Activated naive CD8-positive, alpha-beta T cell treated with anti-CD3 and anti-CD28 coated beads, Interleukin-2, amount 10 ng/mL, durations not matched to agents 7 days and 5 days (primary cell): ENCODE measurements at places on chromosomes 6 and 20. TPM values are rescaled to one million over a fixed set of nuclear protein-coding genes. Genes with fewer than 3 reads are reported as not detected.

DNA sequence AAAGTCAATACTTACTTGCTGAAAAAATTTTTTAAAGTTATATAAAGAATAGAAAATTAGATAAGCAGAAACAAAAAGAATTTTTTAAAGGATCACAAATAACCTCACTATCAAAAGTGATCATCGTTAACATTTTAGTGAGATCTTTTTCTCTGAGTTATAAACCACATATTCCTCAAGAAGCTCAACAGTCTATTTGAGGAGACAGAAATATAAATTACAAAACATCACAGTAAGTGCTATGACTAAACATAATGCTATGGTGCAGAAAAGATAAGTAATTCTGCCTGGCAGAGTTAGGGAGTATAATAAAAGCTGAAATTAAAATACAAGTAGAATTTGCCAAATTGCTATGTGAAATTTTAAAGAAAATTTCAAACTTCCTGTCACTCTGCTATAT is 226.7 kb downstream of the LMBRD1 start:
- peaks cover 3% of the 10 kb centered on the region for H3K27me3 ChIP-seq
- H3K4me3 ChIP-seq: no peak overlapping the region
- H3K27ac ChIP-seq: no peak overlapping the region
- H3K36me3 ChIP-seq: no peaks in the 10 kb centered on the region
- DNase-seq: no peak
- no peaks in the 10 kb centered on the region for H3K4me1 ChIP-seq

DNA sequence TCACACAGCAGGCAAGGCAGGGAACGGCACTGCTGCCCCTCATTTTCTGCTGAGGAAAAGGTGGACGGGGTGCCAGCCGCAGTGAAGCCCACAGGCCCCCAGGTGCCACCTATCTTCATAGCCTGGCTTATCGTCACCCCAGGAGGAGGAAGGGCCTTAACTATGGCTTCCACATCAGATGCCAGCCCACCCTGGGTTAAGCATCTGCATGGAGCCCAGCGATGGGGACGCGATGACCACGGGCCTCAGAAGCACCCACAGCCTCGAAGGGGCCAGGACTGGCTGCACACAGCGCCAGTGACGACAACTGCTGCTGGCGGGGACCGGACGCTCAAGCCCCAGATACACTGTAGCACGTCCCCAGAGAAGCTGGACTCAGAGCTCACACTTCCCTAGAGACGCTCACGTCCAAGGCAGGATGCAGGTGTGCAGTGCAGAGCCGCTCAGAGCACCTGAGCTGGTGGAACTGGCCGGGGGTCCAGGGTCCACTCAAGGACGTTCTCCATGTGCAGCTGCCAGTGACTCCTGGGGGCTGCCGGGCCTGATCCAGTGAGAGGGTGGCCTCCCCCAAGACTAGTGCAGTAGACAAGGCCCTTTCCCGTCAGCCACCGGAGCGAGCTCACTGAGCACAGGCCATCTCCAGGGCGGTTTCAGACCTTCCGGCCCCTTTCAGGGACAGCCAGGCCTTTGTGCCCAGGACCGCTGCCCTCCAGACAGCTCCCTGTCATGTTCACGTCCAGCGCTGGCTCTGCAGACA is 83.0 kb downstream of the YTHDF1 start:
- peak; percentile 20 for DNase-seq
- H3K27ac ChIP-seq: no peak overlapping the region
- H3K27me3 ChIP-seq: peaks cover 2% of the 10 kb centered on the region
- H3K36me3 ChIP-seq: no peaks in the 10 kb centered on the region
- H3K4me1 ChIP-seq: no peaks in the 10 kb centered on the region

DNA sequence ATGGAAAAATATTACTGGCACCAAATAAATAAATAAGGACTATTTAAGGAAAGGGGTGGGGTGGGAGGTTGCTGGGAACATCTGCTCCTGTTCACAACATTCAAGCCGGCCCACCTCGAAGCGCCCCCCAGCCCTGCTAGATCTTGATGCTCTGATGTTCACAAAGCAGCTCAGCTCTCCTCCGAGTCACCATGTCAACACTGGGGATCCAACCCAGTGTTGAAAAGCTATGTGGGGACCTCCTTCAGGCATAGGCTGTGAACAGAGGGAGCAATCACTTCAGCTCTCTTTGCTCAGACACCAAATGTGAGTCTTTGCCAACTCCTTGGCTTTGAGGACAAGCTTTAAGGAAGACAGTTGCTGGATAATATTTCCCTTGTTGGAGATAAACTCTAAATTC is 176.8 kb upstream of the NT5E start:
- no peak overlapping the region for H3K4me3 ChIP-seq
- no peaks in the 10 kb centered on the region for H3K36me3 ChIP-seq
- no peaks in the 10 kb centered on the region for H3K27me3 ChIP-seq
- no peak for DNase-seq

DNA sequence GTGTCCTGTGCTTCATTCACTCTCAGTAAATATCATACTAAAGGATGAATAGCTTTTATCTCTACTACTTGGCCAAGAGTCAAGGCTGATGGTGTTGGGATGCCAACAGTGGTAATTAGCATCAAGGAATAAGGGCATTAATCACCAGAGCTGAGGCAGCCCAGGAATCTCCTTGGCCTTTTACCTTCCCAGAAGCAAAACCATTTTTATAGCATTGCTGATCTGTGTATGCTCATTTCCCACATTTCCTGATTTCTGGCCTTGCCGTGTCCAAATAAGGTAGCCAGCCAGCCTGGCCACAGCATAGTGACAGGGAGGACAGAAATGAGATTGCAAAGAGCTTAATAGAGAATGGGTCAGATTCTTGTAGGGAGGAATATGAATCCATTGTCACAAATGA is 76.7 kb upstream of the FOXO3 start:
- peaks cover 9% of the 10 kb centered on the region for H3K36me3 ChIP-seq
- H3K4me1 ChIP-seq: no peaks in the 10 kb centered on the region
- no peak for DNase-seq
- no peaks in the 10 kb centered on the region for H3K27me3 ChIP-seq

DNA sequence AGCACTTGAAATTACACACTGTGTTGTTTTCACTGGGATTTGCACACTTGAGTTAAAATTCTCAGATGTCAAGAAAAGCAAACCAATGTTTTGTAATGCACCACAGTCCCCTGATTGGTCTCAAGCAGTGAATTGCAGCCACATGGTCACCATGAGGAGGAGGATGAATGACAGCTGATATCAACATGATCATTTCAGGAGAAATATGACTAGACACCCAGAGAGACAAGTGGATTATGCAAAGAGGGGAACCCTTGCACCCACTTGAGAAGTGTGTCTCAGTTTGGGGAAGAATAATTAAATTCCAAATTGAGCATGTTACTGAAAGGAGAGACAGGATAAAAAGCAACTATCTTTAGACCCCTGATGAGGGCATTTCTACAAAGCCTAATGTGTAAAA is 69.3 kb downstream of the UST start:
- H3K4me3 ChIP-seq: no peak overlapping the region
- no peaks in the 10 kb centered on the region for H3K4me1 ChIP-seq
- no peaks in the 10 kb centered on the region for H3K36me3 ChIP-seq
- peaks cover 4% of the 10 kb centered on the region for H3K27me3 ChIP-seq

DNA sequence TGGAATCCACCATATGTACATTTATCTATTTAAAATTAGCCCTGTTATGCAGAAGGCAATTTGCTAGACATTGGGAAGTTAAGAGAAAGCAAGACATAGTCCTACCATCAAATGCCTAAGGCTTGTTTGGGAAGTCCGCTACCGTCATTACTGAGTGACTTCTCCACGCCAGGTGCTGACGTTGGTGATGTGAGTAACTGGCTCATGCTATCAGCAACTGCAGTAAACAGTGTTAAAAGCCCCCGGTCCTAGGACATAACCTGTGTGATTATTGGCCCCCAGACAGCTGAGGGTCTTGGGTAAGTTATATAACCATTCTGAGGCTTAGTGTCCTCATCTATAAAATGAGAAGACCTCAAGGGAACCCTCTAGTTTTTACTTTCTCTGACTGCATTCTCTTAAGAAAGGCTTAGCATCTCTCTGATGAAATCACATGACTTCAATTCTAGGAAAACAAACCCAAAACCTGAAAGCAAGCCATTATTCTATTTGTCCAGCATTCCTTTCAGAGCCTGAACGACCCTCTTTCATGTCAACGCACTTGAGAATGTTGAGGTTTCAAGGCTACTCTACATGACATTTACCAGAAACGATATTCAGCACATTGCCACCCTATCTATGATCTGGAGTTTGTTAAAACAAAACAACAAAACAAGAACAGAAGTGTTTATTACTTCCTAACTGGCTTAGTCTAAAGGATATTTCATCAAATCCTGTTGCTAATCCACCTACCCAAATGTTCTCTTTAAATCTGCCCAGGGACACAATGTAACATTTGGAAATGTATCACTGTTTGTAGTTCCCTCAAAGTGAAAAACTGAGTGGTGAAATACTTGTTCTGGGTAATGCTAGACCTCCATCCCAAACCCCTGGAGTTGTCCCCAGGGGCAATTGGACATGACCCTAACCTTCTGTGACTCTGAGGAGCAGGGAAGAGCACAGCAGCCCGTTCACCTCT is 133.8 kb downstream of the BTBD3 start:
- H3K27me3 ChIP-seq: no peaks in the 10 kb centered on the region
- no peak overlapping the region for H3K4me3 ChIP-seq
- no peak for DNase-seq
- no peak overlapping the region for H3K27ac ChIP-seq
- H3K36me3 ChIP-seq: no peaks in the 10 kb centered on the region

DNA sequence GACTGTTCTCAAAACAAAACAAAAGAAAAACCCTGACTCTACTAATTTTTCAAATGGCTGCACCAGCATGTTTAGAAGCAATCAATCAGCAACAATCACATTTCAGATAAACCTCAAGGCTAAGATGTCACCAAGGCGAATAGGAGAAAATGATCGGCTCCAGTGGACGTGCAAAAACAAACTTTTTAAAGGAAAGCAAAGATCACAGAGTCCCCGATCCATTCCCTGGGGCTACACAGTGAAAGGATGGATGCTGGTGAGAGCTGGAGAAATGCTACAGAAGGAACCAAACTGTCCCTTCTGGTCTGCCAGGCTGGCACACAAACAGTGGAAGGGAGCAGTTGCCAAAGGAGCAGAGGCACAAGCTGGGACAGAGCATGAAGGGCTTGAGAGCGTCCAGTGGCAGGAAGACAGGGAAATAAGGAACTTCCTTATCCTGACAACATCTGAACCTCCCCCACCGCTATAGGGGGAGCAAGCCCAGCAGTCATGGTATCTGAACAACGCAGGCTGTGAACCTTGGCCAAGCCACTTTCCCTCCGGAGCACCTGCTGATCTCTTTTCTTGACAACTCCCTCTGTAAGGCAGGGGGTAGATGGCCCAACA is 73.7 kb upstream of the HIVEP1 start:
- H3K27ac ChIP-seq: no peak overlapping the region
- no peak for DNase-seq
- H3K36me3 ChIP-seq: no peaks in the 10 kb centered on the region
- H3K4me3 ChIP-seq: no peak overlapping the region

- no peak overlapping the region for H3K4me3 ChIP-seq
- H3K36me3 ChIP-seq: no peaks in the 10 kb centered on the region
- peaks cover 16% of the 10 kb centered on the region for H3K27me3 ChIP-seq
- H3K4me1 ChIP-seq: no peaks in the 10 kb centered on the region
- no peak overlapping the region for H3K27ac ChIP-seq
- no peak for DNase-seq
These were observed 40.1 kb upstream of the RNF144B start for GRCh38 chr6:18347021-18347577.

DNA sequence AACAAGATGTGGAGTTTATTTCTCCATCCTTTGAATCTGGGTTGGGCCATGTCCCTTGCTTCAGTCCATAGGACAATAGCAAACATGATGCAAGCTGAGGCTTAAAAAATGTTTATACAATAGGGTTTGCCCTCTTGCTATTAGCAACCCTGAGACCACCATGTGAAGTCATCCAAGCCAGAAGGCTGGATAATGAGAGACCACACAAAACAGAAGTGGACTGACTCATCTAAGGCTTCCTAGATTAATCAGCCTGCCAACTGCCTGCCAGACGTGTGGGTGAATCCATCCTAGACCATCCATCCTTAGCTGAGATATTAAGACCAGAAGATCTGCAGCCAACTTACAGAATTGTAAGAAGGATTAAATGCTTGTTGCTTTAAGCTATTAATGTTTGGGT is 38.1 kb upstream of the ISM1 start:
- H3K27me3 ChIP-seq: peaks cover 2% of the 10 kb centered on the region
- H3K36me3 ChIP-seq: peaks cover 2% of the 10 kb centered on the region
- H3K4me3 ChIP-seq: no peak overlapping the region
- no peaks in the 10 kb centered on the region for H3K4me1 ChIP-seq
- DNase-seq: no peak

DNA sequence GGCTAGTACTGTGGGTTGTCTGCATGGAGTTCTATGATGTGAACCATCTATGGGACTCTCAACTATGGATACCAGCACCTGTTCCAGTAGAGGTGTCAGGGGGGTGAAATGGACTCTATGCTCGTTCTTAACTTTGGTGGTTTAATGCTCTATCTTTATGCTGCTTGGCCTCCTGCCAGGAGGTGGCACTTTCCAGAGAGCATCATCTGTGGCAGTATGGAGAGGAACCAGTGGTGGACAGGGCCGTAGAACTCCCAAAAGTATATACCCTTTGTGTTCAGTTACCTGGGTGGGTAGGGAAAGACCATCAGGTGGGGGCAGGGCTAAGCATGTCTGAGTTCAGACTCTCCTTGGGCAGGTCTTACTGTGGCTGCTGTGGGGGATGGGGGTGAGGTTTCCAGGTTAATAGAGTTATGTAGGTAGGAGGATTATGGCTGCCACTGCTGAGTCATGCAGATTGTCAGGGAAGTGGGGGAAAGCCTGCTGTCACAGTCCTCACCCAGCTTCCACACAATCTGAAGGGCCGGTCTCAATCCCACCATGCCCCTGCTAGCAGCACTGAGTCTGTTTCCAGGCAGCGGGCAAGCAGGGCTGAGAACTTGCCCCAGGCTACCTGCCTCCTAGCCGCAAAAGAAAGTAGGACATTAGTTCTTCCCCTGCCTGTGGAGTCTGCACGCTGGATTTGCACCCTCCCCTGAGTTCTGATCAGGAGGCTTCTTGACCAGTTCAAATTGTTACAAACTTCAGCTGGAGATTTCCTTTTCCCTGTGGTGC is 284.0 kb downstream of the KCNQ5 start:
- H3K36me3 ChIP-seq: peaks cover 5% of the 10 kb centered on the region
- no peaks in the 10 kb centered on the region for H3K27me3 ChIP-seq
- H3K4me1 ChIP-seq: peaks cover 4% of the 10 kb centered on the region
- no peak for DNase-seq

The PHF20 gene
- 61.9 TPM for total RNA-seq

The NNAT gene
- 0.58 TPM for total RNA-seq

The SLC2A10 gene
- total RNA-seq: not detected

The RAD21L1 gene
- total RNA-seq: 0.48 TPM

The ARG1 gene
- not detected for total RNA-seq

The NKX2-2 gene
- not detected for total RNA-seq

The GJE1 gene
- total RNA-seq: not detected
